ENCODE measurements at places on chromosomes 12 and 14. TPM values are rescaled to one million over a fixed set of nuclear protein-coding genes. Genes with fewer than 3 reads are reported as not detected.

MANSC4 gene
- total RNA-seq = not detected

ZNF641 gene
- 14.1 TPM for total RNA-seq

RPS6KA5 gene
- 53.1 TPM for total RNA-seq

BCL7A gene
- 8.1 TPM for total RNA-seq

PIWIL1 gene
- not detected for total RNA-seq

APEX1 gene
- total RNA-seq = 142 TPM

KRR1 gene
- total RNA-seq = 73.1 TPM

DNA sequence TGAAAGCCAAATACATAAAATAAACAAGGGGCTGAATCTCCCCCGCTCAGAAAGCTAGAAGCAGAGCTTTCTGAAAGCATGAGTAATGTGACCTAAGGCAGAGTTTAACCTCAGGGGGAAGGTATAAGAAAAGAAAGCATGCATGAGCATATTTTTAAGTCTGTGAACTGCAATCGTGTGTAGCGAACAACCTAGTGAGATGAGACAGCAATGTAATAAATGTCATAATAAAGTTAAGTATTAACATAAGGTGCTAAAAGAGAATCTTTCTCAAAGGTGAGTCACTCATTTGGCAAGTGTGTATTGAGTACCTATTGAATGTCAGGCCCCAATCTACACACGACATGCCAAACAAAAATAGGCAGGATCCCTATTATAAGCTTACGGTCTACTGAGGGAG, 14.2 kb upstream of the WDR20 start:
- no peak overlapping the region for H3K27ac ChIP-seq
- no peaks in the 10 kb centered on the region for H3K36me3 ChIP-seq
- DNase-seq = no peak
- H3K27me3 ChIP-seq = no peaks in the 10 kb centered on the region
- no peaks in the 10 kb centered on the region for H3K4me1 ChIP-seq

DNA sequence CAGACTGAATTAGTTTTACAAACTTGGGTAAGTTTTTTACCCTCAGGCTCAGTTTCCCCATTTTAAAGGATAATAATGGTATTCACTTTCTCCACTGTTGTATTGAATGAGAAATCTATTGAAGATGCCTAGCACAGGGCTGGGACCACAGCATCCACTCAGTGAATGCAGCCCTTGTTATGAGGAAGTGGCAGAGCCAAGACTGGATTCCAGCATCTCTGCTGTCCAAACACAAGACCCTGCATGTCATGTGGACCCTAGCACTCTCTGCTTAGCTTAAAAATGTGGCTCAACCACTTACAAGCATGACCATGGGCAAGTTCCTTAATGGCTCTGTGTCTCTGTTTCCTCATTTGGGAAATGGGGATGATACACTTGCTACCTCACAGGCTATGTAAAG, 24.1 kb upstream of the TRIM9 start:
- H3K27me3 ChIP-seq = peaks cover 15% of the 10 kb centered on the region
- H3K4me1 ChIP-seq = no peaks in the 10 kb centered on the region
- H3K4me3 ChIP-seq = no peak overlapping the region
- DNase-seq = no peak
- H3K27ac ChIP-seq = no peak overlapping the region

DNA sequence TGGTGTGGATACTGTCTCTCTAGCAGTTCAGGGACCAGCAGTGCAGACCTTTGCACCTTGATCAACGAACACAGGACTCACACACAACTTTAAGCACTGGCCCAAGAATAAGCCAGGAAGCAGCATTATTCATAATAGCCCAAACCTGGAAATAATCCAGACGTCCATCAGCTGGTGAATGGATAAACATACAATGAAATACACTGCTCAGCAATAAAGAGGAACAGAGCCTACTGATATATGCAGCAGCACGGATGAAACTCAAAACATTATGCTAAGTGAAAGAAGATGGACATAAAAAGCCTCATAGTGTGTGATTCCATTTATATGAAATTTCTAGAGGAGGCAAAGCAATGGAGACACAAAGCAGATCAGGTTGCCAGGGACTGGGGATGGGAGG, 303.9 kb upstream of the FKBP4 start:
- peaks cover 9% of the 10 kb centered on the region for H3K27me3 ChIP-seq
- no peak for DNase-seq
- H3K36me3 ChIP-seq = no peaks in the 10 kb centered on the region
- H3K4me3 ChIP-seq = no peak overlapping the region

DNA sequence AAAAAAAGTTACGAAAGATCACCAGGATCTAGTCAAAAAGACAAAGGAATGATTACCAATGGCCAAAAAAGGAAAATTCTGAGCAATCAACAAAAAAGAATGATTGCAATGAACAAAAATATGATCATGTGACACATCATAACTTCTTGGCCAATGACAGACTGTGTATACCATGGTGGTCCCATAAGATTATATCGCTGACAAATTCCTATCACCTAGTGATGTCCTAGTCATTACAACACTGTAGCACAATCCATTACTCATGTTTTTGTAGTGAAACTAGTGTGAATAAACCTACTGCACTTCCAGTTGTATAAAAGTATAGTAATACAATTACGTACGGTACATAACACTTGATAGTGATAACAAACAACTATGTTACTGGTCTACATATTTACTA, 12.3 kb downstream of the SEL1L start:
- no peak for DNase-seq
- H3K4me3 ChIP-seq = no peak overlapping the region
- peaks cover 60% of the 10 kb centered on the region for H3K36me3 ChIP-seq
- no peak overlapping the region for H3K27ac ChIP-seq
- no peaks in the 10 kb centered on the region for H3K27me3 ChIP-seq

DNA sequence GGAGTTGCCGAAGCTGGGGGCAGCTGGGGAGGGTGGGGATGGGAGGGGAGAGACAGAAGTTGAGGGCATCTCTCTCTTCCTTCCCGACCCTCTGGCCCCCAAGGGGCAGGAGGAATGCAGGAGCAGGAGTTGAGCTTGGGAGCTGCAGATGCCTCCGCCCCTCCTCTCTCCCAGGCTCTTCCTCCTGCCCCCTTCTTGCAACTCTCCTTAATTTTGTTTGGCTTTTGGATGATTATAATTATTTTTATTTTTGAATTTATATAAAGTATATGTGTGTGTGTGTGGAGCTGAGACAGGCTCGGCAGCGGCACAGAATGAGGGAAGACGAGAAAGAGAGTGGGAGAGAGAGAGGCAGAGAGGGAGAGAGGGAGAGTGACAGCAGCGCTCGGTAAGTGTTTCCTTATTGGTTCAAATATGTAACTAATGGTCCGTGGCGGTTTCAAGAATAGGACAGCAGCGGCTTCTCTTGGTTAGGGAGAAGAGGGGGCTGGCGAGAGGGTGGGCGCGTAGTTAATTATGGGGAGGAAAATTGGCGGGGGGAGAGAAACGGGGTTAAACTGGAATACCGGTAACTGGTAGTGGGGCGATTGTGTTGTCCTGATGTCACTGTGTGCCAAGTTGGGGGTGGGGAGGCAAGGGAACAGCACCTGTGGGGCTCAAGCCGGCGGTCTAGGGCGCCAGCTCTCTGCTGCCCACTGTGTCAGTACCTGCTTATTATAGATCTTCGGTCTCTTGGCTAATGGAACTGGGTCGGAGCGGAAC, 8.4 kb downstream of the HOXC8 start:
- H3K4me3 ChIP-seq = peak overlapping the region; percentile 80
- peak overlapping the region; percentile 46 for H3K27ac ChIP-seq
- peaks cover 27% of the 10 kb centered on the region for H3K4me1 ChIP-seq
- peaks cover 80% of the 10 kb centered on the region for H3K27me3 ChIP-seq
- no peaks in the 10 kb centered on the region for H3K36me3 ChIP-seq

DNA sequence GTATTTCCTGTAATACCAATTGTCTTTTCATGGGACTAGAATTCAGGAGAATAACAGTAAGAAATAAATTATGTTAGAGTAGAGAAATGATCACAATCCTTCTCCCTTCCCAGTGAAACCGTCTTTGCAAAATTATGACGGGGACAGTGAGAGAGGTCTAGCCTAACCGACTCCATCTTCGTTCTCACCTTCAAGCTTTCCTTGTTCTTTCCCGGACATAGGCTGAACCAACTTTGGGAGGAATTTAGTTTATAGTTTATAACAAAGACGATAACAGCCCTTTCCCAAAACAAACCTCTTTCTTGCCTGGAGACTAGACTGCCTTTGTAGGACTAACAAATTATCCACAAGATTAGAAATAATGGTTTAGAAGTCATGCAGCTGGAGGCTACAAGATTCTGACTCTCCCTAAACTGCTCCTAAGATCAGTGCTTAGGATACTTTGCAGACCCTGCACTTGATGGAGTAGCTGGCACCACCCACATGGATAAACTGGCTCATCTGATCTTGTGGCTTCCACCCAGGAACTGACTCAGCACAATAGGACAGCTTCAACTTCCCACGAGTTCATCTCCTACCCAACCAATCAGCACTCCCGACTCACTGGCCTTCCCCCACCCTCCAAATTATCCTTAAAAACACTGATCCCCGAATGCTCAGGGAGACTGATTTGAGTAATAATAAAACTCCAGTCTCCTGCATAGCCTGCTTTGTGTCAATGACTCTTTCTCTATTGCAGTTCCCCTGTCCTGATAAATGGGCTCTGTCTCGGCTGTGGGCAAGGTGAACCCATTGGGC, 521.2 kb upstream of the TBX3 start:
- H3K4me1 ChIP-seq = no peaks in the 10 kb centered on the region
- H3K4me3 ChIP-seq = no peak overlapping the region
- H3K27ac ChIP-seq = no peak overlapping the region
- H3K27me3 ChIP-seq = no peaks in the 10 kb centered on the region
- H3K36me3 ChIP-seq = no peaks in the 10 kb centered on the region

DNA sequence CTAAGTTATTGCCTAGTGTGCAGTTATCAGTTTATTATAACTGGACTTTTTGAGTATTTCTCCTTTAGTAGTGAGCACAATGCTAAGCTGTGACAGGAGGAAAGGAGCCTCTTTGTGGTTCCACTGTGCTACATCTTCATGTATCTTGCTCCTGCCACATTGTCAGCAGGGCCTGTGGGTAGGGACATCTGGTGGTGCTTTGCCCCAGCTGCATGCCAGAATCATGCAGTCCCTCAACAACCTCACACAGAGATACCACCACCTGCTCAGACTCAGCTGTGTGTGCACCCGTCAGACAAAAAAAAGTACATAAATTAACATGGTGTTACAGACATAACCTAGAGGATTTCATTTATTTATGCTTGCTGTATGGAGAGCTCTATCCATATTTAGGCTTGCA, 51.1 kb downstream of the MIS18BP1 start:
- no peak overlapping the region for H3K4me3 ChIP-seq
- peaks cover 7% of the 10 kb centered on the region for H3K4me1 ChIP-seq
- H3K27me3 ChIP-seq = no peaks in the 10 kb centered on the region

DNA sequence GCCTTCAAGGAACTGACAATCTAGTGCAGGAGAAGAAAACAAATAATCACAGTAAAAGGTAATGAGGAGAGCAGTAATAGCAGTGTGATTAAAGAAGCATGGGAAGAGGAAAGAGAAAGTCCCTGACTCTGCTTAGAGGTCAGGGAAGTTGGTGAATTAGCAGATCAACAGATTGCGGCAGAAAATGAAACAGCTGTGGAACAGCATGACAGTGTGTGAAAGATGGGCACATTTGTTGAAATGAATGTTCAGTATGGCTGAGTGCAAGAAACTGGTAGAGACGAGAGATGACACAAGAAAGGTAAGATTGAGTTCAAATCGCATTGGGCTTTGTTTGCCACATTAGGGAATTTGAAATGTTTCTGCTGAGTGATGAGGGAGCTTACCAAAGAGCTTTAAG, 63.7 kb upstream of the RASSF8 start:
- H3K4me1 ChIP-seq = no peaks in the 10 kb centered on the region
- no peaks in the 10 kb centered on the region for H3K36me3 ChIP-seq
- H3K27ac ChIP-seq = no peak overlapping the region

DNA sequence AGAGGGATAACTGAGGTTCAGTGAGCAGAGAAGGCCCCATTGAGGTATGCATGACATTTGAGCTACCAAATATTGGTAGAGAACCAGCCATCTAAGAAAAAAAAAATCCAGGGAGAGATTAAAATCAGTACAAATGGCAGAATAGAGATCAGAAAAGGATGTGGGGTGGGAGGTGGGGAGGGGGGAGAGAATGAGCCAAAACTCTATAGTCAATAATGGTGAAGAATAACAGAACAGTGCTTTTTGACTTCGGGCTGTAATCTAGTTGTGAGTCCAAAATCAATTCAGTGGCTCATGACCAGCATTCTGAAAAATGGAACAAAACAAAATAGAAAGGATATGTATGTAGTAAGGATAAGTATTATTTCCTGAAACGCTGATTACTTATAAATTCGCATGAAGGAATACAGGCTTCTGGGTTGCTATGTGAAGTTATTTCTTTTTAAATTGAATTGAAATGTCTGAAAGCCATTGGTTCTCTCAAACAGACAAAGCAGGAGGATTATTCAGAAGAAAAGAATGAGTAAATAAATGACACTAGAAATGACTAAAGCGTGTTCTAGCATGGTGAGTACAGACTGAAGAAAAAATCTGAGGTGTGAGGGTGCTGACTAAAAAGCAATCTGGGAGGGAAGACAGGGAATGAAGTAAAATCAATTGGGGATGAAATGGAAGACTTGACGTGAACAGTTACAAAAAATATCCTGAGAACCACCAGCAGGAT, 72.4 kb downstream of the ATP2B1 start:
- peaks cover 3% of the 10 kb centered on the region for H3K4me1 ChIP-seq
- no peak overlapping the region for H3K27ac ChIP-seq
- no peaks in the 10 kb centered on the region for H3K27me3 ChIP-seq
- no peak for DNase-seq
- no peak overlapping the region for H3K4me3 ChIP-seq

DNA sequence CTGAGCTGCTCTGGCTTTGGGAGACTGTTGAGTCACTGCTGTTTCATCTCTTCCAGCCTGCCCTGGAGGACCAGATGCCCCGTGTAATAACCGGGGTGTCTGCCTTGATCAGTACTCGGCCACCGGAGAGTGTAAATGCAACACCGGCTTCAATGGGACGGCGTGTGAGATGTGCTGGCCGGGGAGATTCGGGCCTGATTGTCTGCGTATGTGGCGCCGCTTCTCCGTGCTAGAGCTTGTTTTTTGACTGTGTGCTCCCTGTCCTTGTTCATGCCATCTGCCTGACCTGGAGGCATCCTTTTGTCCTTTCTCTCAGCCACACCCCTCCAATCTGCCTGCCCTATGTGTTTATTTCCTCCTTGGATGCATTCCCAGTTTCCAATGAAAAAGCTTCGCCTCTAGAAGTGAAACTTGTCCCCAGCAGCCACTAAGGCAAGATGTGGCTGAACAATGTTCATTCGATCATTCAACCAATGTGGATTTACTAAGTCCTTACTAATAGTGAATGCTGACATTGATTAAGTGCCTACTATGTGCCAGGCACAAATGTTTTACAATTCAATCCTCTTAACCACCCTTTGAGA, 98.6 kb downstream of the NT5DC3 start:
- H3K4me3 ChIP-seq = no peak overlapping the region
- H3K36me3 ChIP-seq = no peaks in the 10 kb centered on the region
- peaks cover 10% of the 10 kb centered on the region for H3K27me3 ChIP-seq

- no peaks in the 10 kb centered on the region for H3K27me3 ChIP-seq
- no peaks in the 10 kb centered on the region for H3K4me1 ChIP-seq
- no peaks in the 10 kb centered on the region for H3K36me3 ChIP-seq
- no peak overlapping the region for H3K4me3 ChIP-seq
- H3K27ac ChIP-seq = no peak overlapping the region
Observed at GRCh38 chr12:84694116-84694515, 218.5 kb downstream of the SLC6A15 start.

GRCh38 chr12:131971226-131971625, 21.5 kb downstream of the EP400 start:
- no peaks in the 10 kb centered on the region for H3K27me3 ChIP-seq
- H3K27ac ChIP-seq = no peak overlapping the region
- H3K4me3 ChIP-seq = no peak overlapping the region
- peaks cover 12% of the 10 kb centered on the region for H3K36me3 ChIP-seq

Data from activated CD8-positive, alpha-beta T cell treated with anti-CD3 and anti-CD28 coated beads, Interleukin-2, amount 10 ng/mL, durations not matched to agents 7 days and 5 days (primary cell).